ENCODE measurements at places on chromosomes 12 and 14.

DNA sequence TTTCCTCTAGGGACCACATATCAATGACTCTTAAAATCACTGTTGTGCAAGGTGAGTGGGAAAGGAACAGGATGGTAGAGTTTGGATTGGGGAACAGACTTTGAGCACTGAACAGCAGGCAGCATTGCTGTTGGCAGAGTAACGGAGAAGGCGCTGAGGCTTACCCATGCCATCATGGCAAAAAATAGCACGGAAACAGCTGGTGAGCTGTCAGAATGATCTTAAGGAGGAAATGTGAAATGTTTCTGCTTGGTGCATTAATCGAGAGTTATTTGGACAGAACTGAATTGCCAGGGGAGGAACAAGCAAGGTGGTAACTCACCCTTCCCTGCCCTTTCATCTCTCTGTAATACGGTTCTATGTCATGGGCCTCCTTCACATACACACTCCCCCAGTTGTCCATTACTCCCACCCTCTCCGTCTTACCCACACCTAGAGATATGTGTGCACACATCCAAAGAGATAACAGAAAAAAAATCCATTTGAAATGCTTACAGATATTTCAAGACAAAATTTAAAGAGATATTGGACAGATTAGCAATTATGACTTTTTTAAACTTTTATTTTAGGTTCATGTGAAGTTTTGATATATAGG lies 572.5 kb downstream of the DIO2 start:
- DNase-seq = no peak

DNA sequence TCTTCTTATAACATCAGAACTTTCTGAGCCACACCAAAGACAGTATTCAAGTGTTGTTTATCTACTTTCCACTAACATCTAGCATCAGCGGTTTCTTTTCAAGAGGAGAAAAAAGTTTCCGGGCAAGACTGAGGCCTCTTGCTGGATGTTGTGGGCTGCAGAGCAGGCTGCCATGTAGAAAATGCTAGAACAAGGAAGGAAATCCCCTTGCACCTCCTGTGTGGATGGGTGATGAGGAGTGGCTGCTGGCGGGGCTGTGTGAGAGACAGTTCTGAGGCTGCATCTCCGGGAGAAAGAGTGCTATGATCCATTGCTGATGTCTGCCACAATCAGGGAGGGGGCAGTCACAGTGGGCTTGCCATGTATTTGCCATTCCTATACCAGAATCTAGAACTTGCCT lies 37.8 kb upstream of the PPP1CC start:
- no peak for DNase-seq

GRCh38 chr14:59262717-59263454 lies 74.4 kb downstream of the DAAM1 start:
- DNase-seq = no peak

GRCh38 chr14:104439625-104440024 lies 139.9 kb upstream of the C14orf180 start:
- DNase-seq = no peak

DNA sequence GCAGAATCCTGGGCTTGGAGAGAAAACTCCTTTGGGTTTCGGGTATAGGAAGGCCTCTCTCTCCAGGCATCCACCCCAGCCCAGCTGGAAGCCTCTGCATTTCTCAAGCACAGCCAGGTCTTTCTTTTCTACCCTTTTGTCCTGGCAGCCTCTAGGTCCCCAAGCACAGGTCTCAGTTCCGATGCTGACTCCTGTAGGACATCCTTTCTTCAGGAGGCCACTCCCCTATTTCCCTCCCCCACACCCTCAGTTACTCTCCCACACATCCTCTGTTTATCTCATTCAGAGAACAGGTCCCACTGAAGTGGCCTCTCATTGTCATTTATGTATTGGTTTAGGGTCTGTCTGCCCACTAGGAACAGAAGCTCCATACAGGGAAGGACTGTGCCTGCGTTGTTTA lies 352.6 kb downstream of the VRK1 start:
- no peak for DNase-seq

GRCh38 chr14:32102968-32103367 lies 25.9 kb downstream of the ARHGAP5 start:
- DNase-seq = no peak

- no peak for DNase-seq
Measured at GRCh38 chr12:109386059-109386433, 38.3 kb downstream of the MYO1H start.

DNA sequence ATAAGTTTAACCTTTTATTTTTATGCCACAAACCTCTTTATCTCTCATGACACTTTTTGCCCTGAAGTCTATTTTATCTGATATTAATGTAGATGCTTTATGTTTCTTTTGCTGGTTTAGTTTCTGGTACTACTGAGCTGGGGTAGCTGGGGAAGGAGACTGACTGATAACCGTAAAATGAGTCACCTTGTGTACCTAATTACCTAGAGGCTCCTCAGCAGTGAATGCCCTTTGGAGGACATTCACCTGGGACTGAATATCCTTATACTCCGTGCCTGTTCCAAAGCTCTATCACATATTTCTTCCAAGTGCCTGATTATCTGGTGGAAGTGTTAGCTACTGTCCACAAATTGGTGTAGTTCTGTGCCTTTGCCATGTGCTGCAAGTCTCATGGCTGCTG lies 13.9 kb downstream of the ATL1 start:
- no peak for DNase-seq

GRCh38 chr12:5507944-5508343 lies 76.0 kb downstream of the NTF3 start:
- DNase-seq = no peak

- no peak for DNase-seq
Measured at GRCh38 chr12:113244478-113244958, 23.3 kb downstream of the TPCN1 start.

DNA sequence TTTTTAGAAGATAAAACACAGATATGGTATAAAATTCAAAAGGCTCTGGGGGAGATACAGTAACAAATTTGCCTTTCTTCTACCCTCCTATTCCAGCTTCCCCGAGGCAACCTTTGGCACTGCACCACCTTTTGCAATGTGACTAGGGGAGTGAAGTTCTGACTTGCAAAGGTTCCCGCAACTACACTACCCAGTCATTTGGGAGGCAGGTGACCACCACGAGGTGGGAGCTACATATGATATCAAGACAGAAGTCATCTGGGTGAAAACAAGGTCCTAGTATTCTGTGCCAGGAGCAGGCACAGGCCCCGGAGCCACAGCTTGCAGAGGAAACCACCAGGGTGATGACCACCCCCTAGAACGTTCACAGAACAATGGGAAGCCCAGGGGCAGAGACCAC lies 141.5 kb downstream of the TTC7B start:
- no peak for DNase-seq

GRCh38 chr14:24283796-24284460 lies 12.5 kb upstream of the RABGGTA start:
- no peak for DNase-seq

DNA sequence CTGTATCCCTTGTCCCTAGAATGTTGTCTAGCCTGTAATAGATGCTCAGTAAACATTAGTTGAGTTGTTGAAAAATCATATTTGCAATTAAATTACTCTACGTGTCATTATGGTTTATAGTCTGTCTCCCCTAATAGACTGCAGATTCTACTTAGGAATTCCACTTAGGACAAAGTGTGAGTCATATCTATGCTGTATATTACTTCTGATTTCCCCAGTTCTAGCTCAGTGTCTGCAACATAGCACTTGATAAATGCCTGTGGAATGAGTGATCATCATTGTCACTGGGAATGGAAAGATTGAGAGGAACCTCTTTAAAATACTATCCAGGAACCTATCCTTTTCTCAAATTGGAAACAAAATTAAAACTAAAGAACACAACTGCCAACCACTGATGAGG lies 99.3 kb downstream of the TBX5 start:
- DNase-seq = no peak

GRCh38 chr12:110249716-110250225 lies 31.3 kb upstream of the ATP2A2 start:
- DNase-seq = no peak
